WERI-Rb-1 (cell line): ENCODE measurements at places on chromosomes 7 and 10.

DNA sequence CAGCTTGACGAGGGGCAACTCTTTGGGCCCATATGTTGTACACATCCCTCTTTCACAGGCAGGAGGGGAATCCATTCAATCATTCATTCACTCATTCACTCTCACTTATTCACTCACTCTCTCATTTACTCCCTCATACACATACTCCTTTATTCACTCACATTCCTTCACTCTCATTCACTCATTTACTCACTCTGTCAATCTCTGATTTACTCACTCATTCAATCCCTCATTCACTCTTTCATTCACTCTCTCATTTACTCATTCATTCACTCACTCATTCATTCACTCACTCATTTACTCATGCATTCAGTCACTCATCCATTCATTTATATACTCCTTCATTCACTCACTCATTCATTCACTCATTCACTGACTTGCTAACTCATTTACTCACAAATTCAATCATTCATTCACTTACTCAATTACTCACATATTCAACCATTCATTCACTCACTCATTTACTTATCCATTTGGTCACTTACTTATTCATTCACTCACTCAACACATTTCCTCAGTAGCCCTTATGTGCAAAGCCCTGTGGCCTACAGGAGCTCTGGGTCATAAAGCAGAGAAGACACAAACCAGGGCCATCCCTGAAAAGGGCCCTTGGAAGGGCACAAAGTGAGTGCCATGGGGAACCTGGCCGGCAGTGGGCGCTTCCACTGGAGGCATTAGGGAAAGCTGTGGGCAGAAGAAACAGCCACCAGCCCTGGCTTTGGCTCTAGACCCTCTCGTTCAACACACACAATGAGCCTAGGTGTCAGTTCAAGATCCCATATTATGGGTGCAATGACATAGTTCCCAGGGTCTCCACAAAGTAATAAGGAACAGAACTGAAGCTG is 26.0 kb downstream of the HIP1 start:
- no peak for DNase-seq

DNA sequence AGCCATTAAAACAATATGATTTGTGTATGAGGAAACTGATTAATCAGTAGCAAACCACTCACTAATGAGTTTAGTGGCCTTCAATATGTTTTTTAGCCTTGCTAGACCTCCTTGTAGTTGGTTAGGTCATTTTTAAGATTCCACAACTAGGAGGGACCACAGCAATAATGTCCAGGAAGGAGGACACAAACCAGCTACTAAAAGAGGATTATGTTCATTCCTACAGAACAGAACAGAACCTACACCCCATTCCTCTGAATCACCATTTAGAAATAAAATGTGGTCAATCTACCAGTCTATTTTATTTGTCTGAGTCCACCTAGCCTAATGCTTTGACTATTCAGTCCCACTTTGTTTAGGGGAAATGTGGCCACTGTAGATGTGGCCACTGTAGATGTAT is 226.3 kb downstream of the GLI3 start:
- DNase-seq = no peak

- no peak for DNase-seq
These were observed 3.0 kb upstream of the UPF2 start for GRCh38 chr10:12045596-12045995.

DNA sequence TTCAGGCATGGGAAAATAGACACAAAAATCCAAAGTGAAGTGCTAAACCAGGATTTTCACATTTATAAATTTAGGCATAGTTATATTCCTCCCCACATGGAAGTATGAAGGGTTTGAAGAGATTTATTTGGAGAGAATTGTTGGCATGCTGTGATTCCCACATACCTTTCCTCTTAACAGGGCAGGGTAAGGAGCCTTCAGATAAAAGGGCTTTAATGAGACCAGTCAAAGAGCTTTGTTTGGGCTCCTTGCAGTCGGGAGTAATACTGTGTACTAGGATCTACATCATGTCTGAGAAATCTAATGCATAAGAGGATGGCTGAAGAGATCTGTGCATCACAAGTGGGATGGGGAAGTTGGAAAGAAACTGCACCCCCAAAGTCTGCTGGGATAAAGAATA is 140.8 kb upstream of the PTN start:
- no peak for DNase-seq

- DNase-seq = no peak
These were observed 148.9 kb upstream of the GLI3 start for GRCh38 chr7:42385912-42386311.

GRCh38 chr10:32104622-32105509 is 48.6 kb upstream of the KIF5B start:
- peak; percentile 9 for DNase-seq

GRCh38 chr7:50534690-50535290 is 30.4 kb downstream of the DDC start:
- DNase-seq = no peak

DNA sequence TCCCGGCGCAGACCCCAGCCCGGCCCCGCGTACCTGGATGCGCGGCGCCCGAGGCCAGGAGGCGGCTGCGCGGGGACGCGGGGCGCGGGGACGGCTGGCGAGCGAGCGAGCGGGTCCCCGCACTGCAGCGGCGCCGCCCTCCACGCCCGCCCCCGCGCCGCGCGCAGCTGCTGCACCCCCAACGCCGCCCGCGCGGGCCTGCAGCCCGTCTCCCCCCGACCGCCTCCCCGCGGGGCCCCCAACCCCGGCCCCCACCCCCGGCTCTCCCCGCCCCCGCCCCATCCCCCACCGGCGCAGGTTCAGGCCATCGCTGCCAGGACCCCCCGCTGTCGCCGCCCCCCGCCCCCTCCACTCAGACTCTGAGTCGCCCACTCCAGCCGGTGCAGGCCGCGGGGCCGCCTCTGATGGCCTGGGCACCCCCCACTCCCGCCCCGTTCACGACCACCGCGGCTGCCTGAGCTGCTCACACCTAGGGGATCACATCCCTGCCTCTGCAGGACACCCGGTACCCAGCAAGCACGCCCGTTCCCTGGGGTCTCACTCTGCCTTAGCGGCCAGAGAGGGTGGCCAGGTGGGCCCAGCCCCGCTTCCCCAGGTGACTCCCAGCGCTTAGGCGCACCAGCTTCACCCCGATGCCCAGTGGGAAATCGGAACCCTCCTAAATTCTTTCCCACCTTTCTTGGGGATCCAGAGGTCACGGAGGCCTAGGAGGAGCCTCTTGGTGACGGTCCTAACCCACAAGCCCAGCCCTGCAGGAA is 13.9 kb upstream of the DNAAF5 start:
- DNase-seq = no peak
